ENCODE measurements at places on chromosomes 2 and 18.
A peak's percentile ranks its signal among the peaks of the same experiment; 100 is the strongest.

DNA sequence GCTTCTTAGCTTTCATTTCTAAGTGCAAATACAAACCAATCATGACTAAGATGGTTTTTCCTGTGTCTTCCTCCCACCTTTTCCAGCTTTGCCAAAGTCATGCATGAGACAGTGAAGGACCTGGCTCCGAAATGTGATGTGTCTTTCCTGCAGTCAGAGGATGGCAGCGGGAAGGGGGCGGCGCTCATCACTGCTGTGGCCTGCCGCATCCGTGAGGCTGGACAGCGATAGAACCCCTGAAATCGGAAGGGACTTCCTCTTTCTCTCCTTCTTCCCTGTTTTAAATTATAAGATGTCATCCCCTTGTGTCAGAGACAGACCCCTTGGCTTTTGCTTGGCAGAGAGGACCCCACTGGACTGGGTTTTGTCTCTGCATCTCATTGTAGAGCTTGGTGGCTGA, 56.8 kb downstream of the HK2 start:
- no peak for DNase-seq

DNA sequence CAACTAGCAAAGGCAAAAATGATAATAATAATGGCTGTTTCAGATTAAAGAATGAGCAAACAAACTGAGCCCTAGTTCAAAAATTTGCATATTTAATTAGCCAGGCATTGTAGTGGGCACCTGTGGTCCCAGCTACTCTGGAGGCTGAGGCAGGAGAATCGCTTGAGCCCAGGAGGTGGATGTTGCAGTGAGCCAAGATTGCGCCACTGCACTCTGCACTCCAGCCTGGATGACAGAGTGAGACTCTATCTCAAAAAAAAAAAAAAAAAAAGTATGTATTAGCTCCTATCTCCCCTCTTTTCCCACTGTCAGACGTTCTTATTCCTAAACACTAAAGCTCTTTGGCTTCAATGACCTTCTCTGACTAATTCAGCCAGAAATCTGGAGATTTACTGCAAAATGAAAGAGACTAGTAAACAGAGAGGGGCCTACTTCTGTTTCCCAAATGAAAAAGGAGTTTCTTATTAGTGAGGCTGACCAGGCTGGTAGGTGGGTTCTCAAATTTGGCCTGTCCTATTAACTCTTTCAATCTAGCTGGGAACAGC, 3.9 kb upstream of the SRBD1 start:
- DNase-seq, result no peak

DNA sequence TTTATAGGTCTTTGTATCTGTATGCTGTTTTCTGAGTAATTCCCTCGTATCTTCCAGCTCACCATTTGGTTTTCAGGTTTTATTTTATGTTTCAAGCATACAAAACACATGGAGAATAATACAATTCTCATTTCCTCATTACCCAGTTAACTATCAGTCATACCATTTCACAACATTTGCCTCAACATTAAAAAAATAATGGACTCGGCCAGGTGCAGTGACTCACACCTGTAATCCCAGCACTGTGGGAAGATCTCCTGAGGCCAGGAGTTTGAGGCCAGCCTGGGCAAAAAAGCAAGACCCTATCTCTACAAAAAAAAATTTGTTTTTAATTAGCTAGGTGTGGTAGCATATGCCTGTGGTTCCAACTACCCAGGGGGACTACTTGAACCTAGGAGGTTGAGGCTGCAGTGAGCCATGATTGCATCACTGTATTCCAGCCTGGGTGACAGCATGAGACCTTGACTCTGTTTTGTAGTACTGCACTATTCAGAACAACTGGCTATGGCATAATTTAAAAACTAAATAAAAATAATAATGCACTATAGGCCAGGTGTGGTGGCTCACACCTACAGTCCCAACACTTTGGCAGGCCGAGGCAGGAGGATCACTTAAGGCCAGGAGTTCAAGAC, 20.3 kb downstream of the NPC1 start:
- no peak for DNase-seq

DNA sequence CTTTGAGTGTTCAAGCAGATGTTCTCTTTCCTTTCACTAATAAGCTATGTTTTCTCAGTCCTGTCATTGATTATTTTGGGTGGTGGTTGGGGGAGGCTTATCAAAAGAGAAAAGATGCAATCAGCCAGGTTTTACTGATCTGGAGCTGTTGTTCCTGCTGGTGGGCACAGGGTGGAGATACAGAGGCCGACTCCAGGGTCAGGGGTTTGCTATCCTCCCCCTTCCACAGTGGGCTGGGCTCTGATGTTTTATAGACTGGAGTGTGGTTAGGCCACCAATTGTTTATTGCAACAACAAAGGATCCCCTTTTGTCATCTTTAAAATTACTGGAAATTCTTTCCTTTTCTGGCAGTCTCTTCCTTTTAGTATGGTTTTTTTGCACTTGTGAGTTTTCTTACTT, 120.5 kb downstream of the TANC1 start:
- no peak for DNase-seq

- peak; percentile 88 for DNase-seq
Measured at GRCh38 chr2:69914164-69914949, 552 bp upstream of the MXD1 start.

- no peak for DNase-seq
Measured at GRCh38 chr2:155547571-155547970, 785.0 kb downstream of the NR4A2 start.

DNA sequence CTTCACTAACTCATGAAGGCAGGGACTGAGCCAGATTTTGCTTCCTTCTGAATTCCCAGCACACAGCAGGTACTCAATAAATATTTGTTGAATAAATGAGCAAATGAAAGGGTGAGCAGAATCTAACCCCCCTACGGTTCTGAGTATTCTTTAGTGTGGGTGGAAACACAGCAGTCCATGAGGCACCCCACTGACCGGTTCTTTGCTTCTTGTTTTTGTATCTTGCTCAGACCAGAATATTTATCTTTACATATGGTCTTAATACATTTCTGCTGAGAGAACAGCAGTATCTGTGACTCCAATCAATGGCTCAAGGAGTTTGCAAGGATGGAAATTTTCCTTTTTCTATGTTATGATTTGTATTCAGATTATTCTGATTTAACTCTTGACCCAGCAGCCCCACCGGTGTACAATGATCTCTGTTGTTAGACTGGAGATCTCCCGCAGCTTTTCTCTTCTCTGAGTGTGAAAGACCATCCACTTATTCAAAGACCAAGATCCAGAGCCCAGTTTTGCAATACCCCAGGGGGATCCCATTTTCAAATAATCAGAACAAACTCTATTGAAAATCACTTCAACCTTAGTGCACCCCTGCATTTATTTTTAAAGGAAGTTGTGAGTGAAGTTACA, 506.5 kb upstream of the TNP1 start:
- DNase-seq, result no peak

- no peak for DNase-seq
Measured at GRCh38 chr18:34083910-34084535, 140.7 kb downstream of the NOL4 start.

DNA sequence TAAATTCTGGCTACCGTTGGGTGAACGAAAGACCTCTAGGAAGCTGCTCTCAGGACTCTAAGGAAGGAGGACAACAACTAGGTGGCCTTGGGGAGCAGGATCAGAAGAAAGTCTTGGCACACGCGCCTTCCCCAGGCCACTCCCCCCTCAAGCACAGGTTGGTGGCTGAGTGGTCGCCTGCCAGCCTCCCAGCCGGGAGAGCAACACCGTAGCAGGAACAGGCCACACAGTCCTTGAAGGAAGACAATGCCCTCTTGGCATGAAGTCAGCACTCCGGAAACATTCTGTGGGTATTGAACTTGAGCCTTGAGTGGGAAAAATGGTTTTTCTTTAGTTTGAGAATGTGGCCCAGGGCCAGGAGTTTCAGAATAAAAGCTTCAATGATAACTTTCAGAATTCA, 87.4 kb upstream of the AGAP1 start:
- DNase-seq, result no peak

DNA sequence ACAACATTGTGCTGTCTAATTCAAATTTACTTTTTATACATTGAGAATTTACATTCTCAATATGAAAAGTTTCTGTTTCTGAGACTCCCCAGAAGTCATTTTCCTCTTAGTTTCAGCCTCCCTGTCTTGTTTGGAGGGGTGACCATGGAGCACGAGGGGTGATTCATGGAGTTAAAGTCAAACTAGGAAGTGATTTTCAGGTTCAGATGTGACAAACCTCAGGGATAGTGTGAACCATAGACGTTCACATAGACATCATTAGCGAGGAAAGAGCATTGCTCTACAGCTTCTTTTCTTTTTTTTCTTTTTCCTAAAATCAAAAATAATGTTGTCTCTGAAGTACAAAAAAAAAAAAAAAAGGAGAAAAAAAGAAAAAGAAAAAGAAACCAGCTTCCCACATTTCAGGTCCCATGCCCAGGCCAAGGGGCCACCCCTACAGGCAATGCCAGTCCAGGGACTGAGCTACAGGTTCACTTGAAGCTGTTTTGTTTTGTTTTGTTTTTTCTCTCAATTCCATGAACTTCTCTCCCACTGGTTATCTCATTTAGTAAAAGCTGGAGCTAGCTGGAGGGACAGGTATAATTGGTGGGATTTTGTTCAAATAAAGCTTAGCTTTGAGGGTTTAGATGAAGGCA, 18.1 kb upstream of the LCLAT1 start:
- DNase-seq, result no peak

DNA sequence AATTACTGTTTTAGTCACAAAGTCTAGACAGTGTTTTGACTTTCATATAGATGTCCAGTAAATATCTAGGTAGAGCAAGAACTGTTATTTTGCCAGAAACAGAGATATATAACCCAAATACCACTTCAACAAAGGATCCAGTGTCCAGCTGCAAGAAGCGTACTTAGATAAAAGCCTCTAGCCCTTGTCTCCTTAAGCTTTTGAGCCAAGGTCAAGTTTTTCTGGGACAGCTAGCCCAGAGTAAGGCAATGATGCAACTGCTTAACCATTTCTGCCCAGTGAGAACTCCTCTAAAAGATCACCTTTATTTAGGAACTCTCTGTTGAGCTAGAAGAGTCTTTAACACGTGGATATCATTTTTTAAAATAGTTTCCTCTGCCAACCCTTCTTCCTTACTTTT, 1424.9 kb upstream of the NXPH2 start:
- DNase-seq, result no peak

DNA sequence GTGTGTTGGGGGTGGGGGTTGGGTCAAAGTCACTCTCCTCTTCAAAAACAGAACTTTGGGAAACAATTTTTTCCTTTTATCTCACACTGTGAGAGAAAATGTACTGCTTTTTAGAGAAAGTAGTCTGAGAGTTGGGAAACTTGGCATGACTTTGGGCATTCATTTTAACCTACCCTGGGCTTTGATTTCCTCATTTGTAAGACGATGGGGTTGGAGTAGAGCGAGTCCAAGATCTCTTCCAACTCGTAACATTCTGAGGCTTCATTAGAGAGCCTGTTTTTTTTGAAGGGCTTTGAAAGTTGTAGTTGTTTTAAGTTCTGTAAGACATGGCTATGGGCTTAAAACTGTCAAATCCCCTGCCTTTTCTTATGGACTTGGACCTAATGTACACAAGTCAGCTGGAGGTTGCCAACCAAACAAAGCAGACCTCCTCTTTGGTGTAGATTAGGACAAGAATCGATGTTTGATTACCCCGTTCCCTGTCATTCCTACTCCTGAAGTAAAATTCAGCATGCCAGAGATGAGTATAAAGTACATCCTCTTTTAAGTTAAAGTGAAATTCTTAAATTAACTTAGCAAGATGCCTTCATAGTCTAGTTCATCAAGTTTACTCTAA, 8.4 kb downstream of the PHLPP1 start:
- DNase-seq, result no peak

- DNase-seq, result no peak
Measured at GRCh38 chr18:22921772-22922171, 11.4 kb upstream of the RBBP8 start.

DNA sequence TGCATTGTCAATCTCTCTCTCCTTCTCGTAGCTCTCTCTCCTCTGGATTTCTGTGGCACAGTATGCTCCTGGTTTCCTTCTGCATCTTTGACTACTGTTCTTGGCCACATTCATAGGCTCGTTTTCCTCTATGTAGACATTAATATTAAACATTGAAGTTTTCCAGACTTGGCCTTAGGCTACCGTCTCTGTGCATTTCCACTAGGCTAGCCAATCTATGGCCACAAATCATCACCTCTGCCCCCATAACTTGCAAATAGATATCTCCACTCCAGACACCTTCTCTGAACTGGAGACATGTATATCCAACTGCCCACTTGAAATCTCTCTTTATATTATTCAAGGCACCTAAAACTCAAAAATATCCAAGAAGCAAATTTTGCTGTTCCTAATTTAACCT, 768.5 kb downstream of the TSN start:
- no peak for DNase-seq

- DNase-seq, result no peak
Measured at GRCh38 chr18:36672437-36673344, 156.1 kb downstream of the TPGS2 start.

- DNase-seq, result no peak
Measured at GRCh38 chr2:116716038-116716437, 1098.5 kb upstream of the DDX18 start.
